ENCODE measurements at places on chromosomes 6 and 20.

GRCh38 chr20:41222703-41223102, 85.4 kb downstream of the PLCG1 start:
- DNase-seq: no peak

GRCh38 chr20:63394069-63394919, 33.1 kb upstream of the CHRNA4 start:
- DNase-seq: no peak

DNA sequence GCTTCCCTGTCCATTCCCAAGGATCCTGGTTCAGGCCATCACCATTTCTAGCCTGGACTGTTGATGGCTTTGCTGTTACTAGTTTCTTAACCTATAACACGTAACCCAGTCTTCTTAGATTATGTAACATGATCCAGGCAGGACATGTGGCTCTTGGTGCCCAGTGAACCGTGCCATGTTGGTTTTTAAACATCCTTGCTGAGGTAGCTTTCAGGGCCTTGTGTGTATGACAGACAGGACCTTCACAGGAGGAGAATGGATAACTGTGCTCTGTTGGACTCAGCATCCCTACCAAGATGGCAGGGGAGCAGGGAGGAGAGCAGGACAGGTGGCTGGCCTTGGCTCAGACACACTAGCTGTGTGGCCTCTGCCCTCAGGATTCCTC, 46.8 kb downstream of the PANK2 start:
- DNase-seq: no peak

DNA sequence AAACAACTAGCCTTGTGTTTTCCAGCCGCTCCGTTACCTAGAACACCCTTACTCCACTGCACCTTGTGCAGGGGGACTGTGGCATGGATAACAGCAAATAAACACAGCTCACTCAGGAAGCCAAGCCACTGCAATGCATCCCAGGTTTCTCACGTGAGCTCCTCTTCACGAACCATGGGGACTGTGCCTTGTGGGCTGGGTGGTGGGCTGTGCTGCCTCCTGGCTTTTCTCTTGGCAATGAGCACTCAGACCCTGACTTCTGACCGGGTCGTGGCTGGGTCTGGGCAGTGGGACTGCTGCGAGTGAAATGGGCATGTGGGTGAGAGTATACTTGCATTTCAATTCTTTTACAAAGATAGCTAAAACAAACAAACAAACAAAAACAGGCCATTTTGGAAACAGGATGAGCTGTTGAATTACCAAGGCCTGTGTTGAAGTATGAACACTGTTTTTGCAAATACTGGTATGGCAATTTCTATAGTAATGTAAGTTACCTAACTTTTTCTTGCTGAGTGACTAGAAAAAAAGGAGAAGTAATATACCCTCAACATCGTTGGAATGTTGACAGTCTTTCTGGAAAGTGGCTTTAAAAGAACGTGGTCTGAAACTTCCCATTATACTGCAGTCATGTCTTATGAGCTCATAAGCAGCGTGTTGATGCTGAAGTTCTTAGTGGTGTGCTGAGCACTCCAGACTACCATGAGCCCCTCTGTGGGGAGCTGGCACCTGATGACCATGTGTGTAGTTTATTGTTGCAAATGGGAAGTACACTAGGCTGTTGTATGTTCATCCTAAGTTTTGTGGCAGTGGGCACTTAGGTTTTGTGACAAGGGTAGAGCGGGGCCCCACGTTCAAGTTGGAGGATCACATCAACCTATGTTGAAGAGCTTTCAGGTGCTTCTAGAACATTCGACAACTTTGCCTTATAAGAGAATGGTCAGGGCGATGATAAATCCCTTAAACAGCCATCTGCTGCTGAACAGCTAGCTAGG, 120.4 kb downstream of the ARMC2 start:
- no peak for DNase-seq

GRCh38 chr20:709991-710779, 34.6 kb upstream of the SCRT2 start:
- DNase-seq: no peak

DNA sequence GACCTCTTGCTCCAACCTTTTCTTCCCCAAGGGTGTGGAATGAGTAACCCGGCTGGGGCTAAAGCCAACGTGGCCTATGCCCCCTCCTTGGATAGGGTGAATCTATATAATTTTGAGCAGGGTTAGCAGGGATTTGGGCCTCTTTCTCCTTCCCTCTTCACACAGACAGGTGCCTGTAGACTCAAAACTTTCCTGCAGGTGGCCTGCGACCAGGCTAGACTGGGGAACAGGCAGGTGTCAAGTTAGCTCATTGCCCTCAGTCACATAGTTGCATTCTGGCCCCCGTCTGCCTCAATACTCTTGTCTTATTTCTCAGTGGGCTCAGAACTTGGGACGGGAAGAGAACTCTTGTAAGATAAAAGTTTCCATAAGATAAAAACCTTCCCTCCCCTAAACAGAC, 243.0 kb downstream of the ATXN1 start:
- DNase-seq: no peak

All from stimulated activated CD8-positive, alpha-beta memory T cell treated with anti-CD3 and anti-CD28 coated beads, Interleukin-2, amount 100 ng/mL, for 1 hour (primary cell).